ENCODE measurements at places on chromosomes 1 and 21.

DNA sequence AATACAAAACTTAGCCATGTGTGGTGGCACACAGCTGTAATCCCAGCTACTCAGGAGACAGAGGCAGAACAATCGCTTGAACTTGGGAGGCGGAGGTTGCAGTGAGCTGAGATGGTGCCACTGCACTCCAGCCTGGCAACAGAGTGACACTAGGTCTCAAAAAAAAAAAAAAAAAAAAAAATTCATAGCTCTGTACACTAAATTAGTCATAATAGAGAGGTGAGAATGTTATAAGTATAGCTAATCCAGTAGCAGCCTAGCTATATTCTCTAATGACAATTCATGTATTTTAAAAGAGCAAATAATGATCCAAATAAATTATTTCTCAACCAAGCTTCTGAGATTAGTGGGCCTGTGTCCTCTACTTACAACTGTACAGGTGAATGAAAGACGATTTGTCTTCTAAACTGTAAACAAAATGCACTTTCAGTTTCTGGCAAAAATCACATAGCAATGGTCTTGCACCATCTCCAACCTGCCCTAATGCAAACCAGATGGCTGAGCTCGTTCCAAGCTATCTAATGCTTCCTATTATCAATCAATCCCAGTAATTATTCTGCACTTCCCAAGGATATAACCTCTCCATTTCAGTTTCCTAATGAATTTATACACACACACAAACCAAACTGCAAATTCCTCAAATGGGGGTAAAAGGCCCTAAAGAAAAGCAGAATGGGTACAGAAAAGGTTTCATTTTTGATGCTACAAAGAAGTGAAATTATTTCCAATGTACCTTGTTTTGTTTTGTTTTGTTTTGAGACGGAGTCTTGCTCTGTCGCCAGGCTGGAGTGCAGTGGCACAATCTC lies 56.5 kb downstream of the GATAD2B start:
- DNase-seq: no peak

DNA sequence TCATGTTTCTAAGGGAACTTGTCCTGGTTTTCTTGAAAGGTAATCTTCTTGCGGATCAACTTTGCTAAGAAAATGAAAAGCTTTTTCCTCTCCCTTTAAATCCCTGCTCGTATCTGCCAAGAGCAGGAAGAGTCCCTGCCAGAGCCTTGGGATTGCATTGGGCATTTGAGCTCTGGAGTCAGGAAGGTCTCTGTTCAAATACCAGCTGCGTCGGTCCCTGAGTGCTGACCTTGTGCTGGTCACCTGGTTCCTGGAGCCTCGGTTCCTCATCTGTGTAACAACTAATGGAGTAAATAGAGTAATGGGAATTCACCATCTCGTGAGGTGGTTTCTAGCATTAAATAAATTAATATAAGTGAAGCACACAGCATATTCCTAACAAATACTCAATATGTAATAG lies 274.6 kb upstream of the TMEM51 start:
- DNase-seq: no peak

GRCh38 chr1:215789981-215790380 lies 222.9 kb downstream of the KCTD3 start:
- DNase-seq: no peak

DNA sequence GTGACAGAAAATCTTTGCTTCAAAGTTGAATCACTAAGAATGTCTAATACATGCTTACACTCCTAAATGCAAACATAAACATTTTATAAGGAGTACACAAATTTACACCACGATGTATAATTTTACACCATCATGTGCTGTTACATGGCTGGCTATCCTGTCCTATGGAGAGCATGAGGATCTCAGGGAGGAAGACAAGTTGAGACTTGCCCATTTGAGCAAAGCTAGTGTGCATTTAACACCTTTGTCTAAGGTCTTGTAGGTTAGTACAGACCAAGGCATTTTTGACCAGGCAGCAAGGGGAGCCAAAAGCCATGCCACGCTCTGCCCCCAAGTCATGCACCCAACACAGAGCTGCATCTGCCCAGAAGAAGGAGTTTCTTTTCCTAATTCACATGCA lies 14.5 kb upstream of the COG2 start:
- DNase-seq: no peak

DNA sequence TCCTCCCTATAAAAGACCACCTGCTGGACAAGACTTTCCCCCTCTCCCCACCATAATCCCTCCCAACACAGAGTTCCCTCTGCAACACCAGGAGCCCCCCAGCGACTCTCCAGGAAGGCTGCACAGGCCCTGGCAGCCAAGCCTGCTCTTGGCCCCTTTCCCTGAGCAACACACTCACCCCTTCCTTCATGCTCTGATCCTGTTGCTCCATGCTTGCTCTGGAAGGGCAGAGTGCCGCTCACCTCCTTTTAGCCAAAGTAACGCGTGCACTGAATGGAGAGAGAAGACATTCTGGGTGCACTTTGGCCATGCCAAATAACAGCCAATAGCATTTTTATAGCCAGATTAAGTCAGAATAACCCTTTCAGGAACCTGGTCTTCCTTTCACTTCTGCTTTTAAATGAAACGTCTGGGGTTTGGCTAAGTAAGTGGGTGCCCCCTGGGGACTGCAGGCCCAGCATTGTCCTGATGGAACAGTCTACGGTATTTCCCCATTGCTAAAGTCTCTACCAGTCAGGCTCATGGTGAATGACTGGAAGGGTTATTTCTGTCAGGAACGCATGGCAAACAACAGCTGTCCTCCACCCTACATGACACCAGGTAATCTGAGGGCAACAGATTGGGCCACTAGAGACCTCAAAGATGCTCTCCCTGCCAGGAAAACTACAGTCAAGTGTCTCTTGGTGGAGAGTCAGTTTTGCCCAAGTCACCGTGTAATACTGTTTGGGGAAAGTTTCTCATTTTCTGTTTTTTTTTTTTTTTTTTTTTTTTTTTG lies at the start of gene SLC2A5:
SLC2A5 (minus strand) TSS at position 310 of the 775 bp plus-strand sequence; CDS start at position 211, 99 bp downstream.
- DNase-seq: no peak

DNA sequence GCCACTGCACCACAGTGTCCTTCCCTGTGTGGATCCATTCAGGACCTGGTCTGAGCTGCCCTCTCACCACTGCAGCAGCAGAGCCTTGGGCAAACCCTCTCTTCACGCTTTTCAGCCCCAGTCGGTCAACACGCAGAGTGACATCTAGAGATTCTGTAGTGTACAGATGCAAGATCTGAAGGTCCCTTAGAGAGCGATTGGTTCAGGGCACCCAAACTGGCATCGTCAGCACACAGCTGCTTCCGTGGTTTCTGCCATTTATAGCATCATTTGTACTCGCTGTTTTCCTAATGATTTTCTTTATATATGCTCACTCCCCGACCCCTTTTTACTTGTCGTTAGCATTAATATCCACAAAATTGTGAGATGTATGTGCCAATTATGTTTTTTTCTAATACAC lies 1.5 kb upstream of the ASCL5 start:
- DNase-seq: no peak

DNA sequence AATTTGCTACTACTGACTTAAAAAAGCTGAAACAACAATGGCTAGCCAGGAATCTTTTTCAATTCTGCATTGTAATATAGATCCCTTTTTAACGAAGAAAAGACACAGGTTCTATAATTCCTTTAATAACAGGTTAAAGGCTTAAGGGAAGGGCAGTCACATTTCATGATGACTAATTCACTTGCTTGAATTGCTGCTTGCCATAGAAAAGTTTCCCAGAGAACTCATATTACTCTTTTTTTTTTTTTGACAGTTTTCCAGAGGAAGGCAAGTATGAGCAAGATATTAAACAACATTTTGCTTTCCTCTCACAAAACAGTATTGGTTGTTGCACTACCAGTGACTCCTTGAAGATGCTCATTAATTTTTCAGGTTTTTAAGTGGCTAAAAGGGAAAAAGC lies 60.9 kb downstream of the IL23R start:
- no peak for DNase-seq

DNA sequence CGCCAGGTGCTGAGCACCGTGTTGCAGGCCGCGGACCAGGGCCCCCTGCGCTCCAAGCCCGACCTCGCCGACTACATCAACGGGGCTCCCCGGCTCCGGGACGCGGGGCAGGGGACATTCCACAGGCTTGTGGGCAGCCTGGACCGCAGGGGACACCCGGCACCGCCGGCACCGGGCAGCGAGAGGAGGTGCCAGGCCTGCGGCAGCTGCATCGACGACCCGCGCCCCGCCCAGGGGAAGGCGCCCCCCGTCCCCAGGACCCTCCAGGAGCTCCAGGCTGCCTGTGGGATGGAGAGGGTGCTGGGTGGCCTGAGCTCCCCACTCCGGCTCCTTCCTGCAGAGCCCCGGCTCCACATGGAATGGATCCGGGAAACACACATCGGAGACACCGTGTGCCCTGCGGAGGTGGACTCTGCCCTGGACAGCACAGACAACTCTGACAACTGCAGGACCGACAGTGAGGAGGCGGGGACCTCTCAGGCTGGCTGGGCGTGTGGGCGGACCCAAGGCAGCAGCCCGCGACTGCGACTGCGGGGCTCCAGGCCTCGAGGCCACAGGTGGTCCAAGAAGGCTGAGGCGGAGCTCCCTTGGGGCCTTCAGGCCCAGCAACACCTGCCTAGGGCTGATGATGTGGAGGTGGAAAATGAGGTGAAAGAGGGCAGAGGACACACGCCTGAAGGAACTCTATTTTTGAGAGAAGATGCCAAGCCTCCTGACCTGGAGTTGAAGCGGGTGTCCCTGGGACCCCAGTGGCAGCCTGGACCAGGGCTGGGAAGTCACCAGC lies 22.8 kb downstream of the KIAA1614 start:
- DNase-seq: no peak
